Activated T-helper 9 cell treated with anti-CD3 and anti-CD28 coated beads, Interleukin-2, amount 50 U/mL, for 16 hours (primary cell): ENCODE measurements at places on chromosomes 7 and 10.

DNA sequence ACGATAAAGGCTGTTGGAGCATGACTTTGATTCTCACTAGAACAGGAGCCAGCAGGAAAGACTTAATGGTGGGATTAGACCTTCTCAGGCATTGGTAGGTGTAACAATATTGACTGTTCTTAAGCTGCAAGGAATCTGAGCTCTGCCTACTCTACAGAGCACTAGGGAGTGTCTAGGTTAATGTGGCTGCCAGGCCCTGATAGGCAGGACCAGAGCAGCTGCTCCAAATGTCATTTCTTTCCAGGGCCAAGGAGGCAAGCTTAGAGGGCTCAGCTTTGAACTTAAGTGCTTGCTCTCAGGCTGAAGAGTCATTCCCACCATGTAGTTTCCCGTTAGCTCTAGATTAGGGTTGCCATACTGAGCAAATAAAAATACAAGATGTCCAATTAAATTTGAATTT is 96.8 kb downstream of the RAB18 start:
- DNase-seq = no peak

- no peak for DNase-seq
These were observed 1056.2 kb downstream of the SORCS3 start for GRCh38 chr10:105697290-105697780.

DNA sequence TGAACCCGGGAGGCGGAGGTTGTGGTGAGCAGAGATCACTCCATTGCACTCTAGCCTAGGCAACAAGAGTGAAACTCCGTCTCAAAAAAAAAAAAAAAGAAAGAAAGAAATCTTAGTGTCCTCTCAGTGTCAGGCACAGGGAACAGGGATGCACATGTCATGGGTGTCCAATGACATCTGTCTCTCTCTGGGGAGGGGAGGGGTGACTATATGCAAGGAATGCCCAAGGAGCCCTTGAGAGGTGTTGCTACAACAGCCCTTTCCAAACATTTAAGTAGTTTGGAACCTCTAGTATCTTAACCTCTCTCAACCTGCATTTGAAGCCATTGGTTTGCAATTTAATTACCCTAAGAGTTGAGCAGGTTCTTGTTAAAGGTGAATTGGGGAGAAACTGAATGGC is 28.9 kb downstream of the PDLIM1 start:
- DNase-seq = no peak

DNA sequence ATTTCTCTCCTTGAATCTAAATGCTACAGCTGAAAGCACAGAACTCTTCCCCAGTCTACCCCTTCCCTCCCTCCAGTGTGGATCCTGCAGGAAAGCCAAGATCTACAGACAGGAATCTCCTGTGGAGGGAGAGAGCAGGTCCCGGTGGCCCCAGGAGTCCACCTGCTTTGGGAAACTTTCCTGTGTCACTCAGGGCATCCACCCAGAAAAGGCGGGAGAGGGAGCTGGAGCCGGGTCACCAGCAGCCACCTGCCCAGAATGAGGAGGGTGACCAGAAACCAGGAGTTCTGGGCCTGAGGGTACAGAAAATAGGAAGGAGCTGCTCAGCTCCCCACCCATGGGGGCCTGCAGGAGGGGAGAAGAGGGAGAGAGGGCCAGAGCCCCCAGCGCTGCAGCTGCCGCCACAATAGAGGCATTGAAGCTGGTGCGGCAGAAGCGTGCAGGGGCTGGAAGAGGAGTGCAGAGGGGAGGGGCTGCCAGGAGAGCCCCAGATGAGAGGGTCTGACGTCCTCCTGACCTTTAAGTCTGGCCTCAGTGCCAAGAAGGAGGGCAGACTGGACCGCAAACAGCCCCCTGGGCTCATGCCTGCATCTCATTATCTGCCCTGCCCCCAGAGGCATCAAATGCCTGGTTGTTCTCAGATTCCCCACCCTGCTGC is 56.3 kb upstream of the TMEM72 start:
- no peak for DNase-seq

DNA sequence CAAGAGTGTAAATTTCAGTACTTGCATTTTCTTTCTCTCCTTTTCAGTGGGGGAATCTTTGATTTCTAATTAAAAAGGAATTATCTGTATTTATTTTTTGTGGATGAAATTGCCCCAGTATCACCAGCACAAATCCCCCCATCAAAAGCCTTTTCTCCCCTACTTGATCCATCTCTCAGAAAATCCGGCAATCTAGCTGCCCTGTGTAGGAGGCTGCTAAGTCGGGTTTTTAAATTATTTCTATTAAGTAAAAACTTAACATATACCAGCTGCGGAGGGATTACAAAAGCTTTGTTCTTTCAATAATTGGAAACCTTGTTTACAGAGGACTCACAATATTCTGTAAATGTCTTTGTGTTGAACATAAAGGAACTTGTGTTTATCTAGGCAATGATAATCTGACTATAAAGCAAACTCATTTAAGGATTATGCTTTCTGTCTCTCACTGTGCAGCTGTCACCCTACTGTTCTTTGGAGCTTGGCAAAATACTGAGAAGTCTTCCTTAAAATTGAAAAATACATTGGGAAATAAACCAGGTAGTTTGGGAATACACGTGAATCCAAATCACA is 177.4 kb upstream of the PRR15 start:
- DNase-seq = no peak
